Heart right ventricle (tissue), 16 donors: ENCODE measurements at places on chromosomes 16 and 17. TPM values are rescaled to one million over a fixed set of nuclear protein-coding genes. Genes with fewer than 3 reads are reported as not detected.

FBRS gene
- 30.6 TPM for total RNA-seq

SLC35G6 gene
- not detected for total RNA-seq

CNTNAP1 gene
- 2.2 TPM for total RNA-seq

PHLPP2 gene
- total RNA-seq: 4.5 TPM

AGRP gene
- total RNA-seq: not detected

LGALS9C gene
- not detected for total RNA-seq

OR2C1 gene
- not detected for total RNA-seq

ABCC3 gene
- 0.34 TPM for total RNA-seq

- peak overlapping the region; percentile 19 for H3K27ac ChIP-seq
- H3K36me3 ChIP-seq: no peaks in the 10 kb centered on the region
- H3K27me3 ChIP-seq: no peaks in the 10 kb centered on the region
- H3K4me3 ChIP-seq: no peak overlapping the region
Measured at GRCh38 chr17:32495359-32496231, 8.8 kb downstream of the CDK5R1 start.

GRCh38 chr17:68378268-68379176, 78.8 kb downstream of the WIPI1 start:
- DNase-seq: peak; percentile 92
- H3K27ac ChIP-seq: peak overlapping the region; percentile 87
- peak overlapping the region; percentile 15 for H3K4me3 ChIP-seq
- no peaks in the 10 kb centered on the region for H3K27me3 ChIP-seq
- H3K36me3 ChIP-seq: no peaks in the 10 kb centered on the region
- peaks cover 37% of the 10 kb centered on the region for H3K4me1 ChIP-seq

- H3K36me3 ChIP-seq: no peaks in the 10 kb centered on the region
- H3K4me1 ChIP-seq: peaks cover 31% of the 10 kb centered on the region
- no peaks in the 10 kb centered on the region for H3K27me3 ChIP-seq
- peak overlapping the region; percentile 77 for H3K27ac ChIP-seq
- peak; percentile 82 for DNase-seq
Measured at GRCh38 chr17:44779211-44780025, 20.6 kb downstream of the ADAM11 start.

- peak overlapping the region; percentile 38 for H3K27ac ChIP-seq
- DNase-seq: no peak
- no peaks in the 10 kb centered on the region for H3K36me3 ChIP-seq
- no peaks in the 10 kb centered on the region for H3K27me3 ChIP-seq
Measured at GRCh38 chr17:69050999-69051775, 9.5 kb downstream of the ABCA9 start.

DNA sequence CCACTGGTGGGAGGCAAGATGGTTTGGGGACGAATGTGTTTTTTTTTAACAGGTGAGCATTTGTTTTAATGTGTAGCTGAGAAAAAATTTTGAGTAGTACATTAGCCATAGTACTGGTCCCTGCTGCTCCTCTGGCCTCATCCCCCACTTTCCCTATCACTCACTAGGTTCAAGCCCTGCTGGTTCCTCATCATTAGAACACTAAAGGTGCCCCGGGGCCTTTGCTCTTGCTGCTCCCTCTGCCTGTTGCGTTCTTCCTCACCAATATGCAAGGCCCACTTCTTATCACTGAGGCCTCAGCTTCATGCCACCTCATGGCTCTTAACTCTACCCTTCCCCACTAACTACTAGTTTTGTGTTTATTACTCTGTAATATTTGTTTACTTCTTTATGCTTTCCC, 74.5 kb downstream of the GNAO1 start:
- no peak for DNase-seq
- no peaks in the 10 kb centered on the region for H3K36me3 ChIP-seq
- H3K27ac ChIP-seq: no peak overlapping the region
- no peak overlapping the region for H3K4me3 ChIP-seq

DNA sequence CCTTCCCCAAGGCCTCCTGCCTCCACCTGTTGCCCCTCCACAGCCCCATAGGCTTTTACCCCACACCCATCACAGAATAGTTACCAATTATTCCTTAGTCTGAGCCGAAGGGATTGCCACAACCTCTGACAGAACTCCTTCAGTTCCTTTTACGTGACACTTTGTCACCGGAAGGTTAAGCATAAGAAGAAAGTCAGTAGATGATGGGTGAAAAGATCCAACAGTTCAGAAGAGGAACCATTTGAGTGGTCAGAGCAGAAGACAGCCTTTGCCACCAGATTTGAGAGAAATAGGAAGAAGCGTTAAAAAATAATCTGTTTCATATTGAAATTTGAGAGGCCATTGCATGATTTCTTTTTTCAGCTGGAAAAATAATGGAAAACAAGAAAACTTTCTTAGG, 1.2 kb downstream of the SRR start:
- no peak overlapping the region for H3K27ac ChIP-seq
- DNase-seq: no peak
- no peak overlapping the region for H3K4me3 ChIP-seq
- no peaks in the 10 kb centered on the region for H3K36me3 ChIP-seq

DNA sequence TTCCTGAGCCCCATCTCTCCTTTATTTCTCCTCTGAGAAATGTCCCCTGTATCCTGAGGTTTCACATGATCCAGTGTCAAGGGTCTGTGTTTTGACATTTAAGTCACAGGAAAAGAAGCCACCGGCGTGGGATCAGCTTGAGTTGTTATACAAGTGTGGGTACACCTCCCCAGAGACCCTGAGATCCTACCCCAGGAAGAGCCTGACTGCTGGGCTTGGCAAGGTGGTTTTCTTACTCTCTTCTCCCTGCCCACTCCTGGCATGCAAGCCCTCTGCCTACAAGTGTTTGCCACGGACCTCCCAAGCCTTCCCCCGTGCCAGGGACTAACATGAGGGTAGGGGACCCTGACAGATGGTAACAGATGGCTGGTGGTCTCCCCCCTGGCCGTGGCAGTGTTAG, 2.8 kb upstream of the ARHGAP27 start:
- no peak overlapping the region for H3K4me3 ChIP-seq
- H3K27ac ChIP-seq: no peak overlapping the region
- no peak for DNase-seq
- peaks cover 12% of the 10 kb centered on the region for H3K27me3 ChIP-seq

GRCh38 chr16:12197812-12198211, 221.3 kb downstream of the SNX29 start:
- no peak overlapping the region for H3K27ac ChIP-seq
- no peak for DNase-seq
- no peak overlapping the region for H3K4me3 ChIP-seq
- no peaks in the 10 kb centered on the region for H3K4me1 ChIP-seq
- no peaks in the 10 kb centered on the region for H3K27me3 ChIP-seq

DNA sequence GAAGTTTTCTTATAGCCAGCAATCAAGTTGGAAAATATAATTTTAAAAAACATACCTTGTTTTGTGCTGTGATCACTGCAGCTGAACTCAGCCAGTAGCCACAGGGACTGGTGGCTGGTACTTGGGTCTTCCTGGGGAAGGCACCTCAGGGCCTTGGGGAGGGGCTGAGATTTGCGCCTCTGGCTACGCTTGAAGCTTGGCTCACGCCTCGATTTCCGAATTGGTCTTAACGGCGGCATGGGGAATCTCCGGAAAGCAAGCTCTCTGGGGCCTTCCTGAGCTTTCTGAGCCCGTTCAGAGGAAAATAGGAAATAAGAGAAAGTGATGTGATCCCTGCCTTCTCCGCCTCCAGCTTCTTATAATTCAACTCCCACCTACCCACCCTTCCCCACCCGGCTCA, 11.3 kb upstream of the USP7 start:
- no peak overlapping the region for H3K4me3 ChIP-seq
- DNase-seq: no peak
- H3K27ac ChIP-seq: no peak overlapping the region

GRCh38 chr17:77579131-77579530, 379.4 kb upstream of the TNRC6C start:
- H3K4me3 ChIP-seq: no peak overlapping the region
- no peaks in the 10 kb centered on the region for H3K36me3 ChIP-seq
- no peaks in the 10 kb centered on the region for H3K4me1 ChIP-seq
- DNase-seq: no peak
- H3K27ac ChIP-seq: no peak overlapping the region
- H3K27me3 ChIP-seq: no peaks in the 10 kb centered on the region

DNA sequence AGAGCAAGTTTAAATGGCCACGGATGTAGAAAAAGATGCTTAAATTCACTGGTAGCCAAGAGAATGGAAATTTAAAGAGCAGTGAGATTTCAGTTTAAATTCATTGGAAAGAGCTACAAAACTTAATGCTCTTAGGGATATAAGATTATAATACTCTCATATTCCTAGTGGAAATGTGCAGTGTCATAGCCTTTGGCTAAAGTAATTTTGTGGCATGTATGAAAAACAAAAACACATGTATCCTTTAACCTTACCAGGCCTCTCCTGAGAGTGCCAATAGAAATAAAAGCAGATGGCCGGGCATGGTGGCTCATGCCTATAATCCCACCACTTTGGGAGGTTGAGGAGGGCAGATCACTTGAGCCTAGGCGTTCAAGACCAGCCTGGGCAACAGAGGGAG, 289.2 kb downstream of the PHKB start:
- no peak overlapping the region for H3K27ac ChIP-seq
- H3K36me3 ChIP-seq: no peaks in the 10 kb centered on the region
- no peak for DNase-seq

DNA sequence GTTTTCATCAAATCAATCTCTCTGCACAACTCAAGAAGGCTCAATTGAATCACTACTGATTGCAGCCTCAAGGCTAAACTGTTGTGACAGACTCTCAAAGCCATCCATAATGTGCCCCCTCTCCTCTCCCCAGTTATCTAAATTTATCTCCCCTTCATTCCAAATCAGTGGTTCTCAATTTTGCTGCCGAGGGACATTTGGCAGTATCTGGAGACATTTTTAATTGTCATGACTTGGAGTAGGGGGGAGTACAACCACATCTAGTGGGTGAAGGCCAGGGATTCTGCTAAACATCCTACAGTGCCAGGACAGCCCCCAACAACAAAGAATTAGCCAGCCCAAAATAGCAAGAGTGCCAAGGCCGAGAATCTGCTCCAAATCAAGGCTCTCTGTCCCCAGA, 9.1 kb downstream of the USP31 start:
- H3K27me3 ChIP-seq: no peaks in the 10 kb centered on the region
- no peak overlapping the region for H3K27ac ChIP-seq
- peaks cover 29% of the 10 kb centered on the region for H3K4me1 ChIP-seq
- no peak overlapping the region for H3K4me3 ChIP-seq

GRCh38 chr17:81049372-81049911, 14.5 kb downstream of the BAIAP2 start:
- H3K4me1 ChIP-seq: peaks cover 58% of the 10 kb centered on the region
- no peaks in the 10 kb centered on the region for H3K36me3 ChIP-seq
- H3K27me3 ChIP-seq: no peaks in the 10 kb centered on the region
- peak overlapping the region; percentile 56 for H3K27ac ChIP-seq
- no peak overlapping the region for H3K4me3 ChIP-seq

DNA sequence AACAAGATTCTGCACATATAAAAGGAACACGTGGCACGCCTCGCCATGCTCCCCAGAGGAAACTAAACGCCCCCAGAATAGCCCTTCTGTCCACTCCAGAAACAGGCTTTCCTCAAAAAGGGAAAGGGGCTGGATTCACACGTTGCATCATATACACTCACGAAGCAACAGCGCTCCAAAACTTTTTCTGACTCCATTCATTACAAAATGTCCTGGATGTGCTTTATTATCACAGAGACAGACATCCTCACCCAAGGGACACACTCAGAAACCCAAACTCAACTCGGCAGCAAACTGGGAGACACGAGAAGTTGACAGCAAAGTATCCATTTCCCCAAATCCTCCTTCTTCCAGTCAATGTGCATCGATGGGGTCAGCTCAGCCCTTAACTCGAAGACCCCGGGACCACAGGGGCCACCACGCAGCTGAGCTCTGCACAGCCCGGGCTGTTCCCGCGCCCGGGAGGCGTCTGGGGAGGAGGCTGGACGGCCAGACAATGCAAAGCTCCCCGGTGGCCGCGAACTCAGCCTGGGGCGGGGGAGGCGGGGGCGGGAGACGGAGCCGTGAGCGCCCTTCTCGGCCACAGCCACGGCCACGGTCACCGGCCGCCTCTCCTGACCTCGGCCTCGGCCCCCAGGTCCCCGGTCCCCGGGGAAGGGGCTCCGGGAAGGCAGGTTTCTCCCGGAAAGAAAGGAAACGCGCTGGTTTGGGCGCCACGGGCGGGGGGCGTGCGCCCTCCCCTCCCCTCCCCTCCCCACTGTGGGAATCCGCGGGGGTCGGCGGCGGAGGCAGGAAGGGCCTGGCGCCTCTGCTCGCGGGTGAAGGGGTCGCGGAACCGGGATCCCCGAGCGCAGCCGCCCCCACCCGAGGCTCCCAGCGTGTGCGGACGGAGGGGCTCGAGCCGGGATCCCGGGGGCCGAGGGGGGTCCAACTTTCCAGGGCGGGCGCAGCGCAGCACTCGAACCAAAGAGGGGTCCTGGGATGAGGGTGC, 1.2 kb downstream of the NXN start:
- DNase-seq: peak; percentile 41
- H3K36me3 ChIP-seq: no peaks in the 10 kb centered on the region
- no peak overlapping the region for H3K27ac ChIP-seq
- H3K27me3 ChIP-seq: no peaks in the 10 kb centered on the region
- peak overlapping the region; percentile 46 for H3K4me3 ChIP-seq

DNA sequence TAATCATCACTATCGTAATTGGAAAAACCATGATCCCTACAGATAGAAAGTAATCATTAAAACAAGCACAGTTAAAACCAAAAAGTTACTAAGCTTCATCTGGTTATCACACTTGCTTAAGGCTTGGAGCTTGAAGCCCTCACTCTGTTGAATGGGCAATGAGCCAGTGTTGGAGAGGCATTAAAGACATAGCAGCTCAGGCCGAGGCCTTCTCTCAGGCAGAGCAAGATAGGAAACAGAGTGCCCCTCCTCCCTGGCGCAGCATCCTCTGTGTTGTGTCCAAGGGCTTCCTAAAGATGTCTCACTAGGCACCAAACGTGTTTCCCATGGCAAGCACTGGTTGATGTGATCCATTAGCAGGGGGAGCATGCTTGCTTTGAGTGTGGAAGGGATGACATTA, 34.9 kb upstream of the LGALS9 start:
- H3K4me1 ChIP-seq: peaks cover 6% of the 10 kb centered on the region
- no peak overlapping the region for H3K4me3 ChIP-seq
- no peaks in the 10 kb centered on the region for H3K27me3 ChIP-seq

DNA sequence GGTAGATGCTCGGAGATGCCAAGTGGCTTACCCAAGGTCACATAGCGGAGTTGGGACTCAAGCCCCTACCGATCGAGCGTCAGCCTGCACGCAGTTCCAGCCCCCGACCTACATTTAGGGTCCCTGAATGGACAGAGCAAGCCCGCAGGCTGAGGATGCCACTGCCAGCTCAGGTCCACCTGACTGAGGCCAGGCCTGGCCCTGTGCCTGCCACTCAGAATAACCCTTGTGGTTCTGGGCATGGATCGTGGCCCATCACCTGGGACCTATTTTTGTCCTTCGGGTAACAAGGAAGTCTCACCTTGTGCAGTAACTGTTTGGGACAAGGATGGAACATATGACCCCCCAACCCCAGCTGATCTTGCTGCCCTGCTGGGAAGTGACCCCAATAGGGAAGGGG, 17.1 kb downstream of the CDH16 start:
- H3K27me3 ChIP-seq: no peaks in the 10 kb centered on the region
- DNase-seq: no peak
- H3K4me1 ChIP-seq: peaks cover 35% of the 10 kb centered on the region
- no peaks in the 10 kb centered on the region for H3K36me3 ChIP-seq
- peak overlapping the region; percentile 98 for H3K27ac ChIP-seq

GRCh38 chr17:40059729-40060475, 2.9 kb upstream of the THRA start:
- H3K36me3 ChIP-seq: no peaks in the 10 kb centered on the region
- H3K4me3 ChIP-seq: no peak overlapping the region
- H3K27me3 ChIP-seq: no peaks in the 10 kb centered on the region
- H3K4me1 ChIP-seq: peaks cover 40% of the 10 kb centered on the region
- no peak for DNase-seq
- H3K27ac ChIP-seq: no peak overlapping the region

- H3K4me1 ChIP-seq: no peaks in the 10 kb centered on the region
- no peaks in the 10 kb centered on the region for H3K27me3 ChIP-seq
Measured at GRCh38 chr16:23941963-23942564, 106.3 kb downstream of the PRKCB start.
